Left cardiac atrium (tissue), 4 donors: ENCODE measurements at places on chromosomes 2 and 18. TPM values are rescaled to one million over a fixed set of nuclear protein-coding genes. Genes with fewer than 3 reads are reported as not detected.

- no peak for DNase-seq
Measured at GRCh38 chr18:26279428-26279827, 53.2 kb downstream of the TAF4B start.

The LOXHD1 gene
- total RNA-seq: 0.59 TPM

DNA sequence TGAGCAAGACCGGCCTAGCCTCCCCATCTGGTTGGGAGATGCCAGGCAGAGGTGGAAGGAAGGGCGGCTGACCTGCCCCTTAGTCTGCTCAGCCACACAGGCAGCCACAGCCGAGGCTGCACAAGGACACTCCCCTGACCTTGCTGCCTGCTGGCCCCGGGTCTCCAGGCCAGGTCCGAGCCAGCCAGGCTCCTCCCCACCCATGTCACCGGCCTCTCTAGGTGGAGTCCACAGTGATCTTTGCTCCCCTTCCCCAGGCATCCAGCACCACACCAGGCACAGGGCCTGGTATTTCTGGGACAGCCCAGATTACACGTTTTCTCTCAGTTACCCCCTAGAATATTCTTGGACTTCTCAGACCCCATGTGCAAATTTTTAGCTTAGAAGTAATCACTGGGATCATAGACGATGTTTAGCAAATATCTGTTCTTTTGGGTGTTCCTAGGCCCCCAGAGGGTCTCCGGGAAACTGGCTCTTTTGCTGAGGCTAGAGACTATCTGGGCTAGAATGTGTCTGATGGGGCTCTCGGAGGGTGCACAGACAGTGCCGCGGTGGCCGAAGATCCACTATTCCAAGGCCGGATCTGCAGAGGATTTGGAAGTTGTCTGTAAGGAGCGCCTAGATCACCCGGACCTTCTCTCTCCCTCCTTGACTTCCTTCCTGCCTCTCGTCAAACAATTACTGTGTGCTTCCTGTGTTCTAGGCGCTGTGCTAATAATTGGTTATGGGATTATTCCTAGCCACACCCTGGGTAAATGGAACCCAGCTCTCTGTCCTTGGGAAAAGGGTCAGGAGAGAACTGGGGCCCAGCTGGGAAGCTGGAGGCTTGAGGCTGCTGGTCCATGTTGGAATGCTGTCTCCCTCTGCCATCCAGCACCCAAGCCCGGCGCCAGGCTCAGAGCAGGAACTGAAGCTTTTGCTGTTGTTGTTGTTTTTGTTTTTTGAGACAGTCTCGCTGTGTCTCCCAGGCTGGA is 46.9 kb downstream of the ODC1 start:
- DNase-seq: no peak

GRCh38 chr2:240030379-240031094 is at the start of gene OR6B2:
OR6B2 (minus strand) TSS chr2:240030429; CDS start chr2:240030429, 0 bp downstream.
- DNase-seq: no peak

DNA sequence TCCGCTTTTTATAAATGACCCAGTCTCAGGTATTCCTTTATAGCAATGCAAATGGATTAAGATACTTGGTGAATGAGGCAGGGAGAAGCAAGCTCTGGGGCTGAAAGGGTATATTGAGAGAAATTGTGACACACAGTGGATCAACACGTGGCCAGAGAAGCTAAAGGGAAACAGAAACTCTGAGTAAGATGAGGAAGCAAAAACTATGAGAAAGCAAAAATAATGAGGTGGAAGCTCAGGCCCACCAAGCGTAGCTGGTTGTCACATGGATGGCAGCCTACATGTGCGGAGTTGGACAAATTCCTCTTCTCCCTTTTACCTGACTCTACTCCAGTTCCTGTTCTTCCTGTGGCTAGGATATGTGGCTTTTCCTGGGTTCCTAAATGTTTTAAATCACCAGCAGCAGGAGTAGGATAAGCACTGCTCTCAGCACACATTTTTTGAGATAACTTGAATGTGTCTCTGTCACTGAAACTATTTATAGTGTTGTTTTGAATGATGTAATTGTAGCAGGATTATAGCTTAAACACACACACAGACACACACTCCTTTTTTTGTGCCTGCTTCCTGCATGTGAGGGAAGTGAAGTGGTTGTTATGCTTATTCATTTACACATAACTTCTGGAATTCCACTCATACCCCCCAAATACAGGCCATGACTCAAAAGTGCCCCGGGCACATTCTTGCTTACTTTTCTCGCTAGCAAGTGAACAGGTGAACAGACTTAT is 30.1 kb upstream of the EPC2 start:
- DNase-seq: no peak

GRCh38 chr2:16862471-16862870 is 196.8 kb upstream of the CYRIA start:
- no peak for DNase-seq

DNA sequence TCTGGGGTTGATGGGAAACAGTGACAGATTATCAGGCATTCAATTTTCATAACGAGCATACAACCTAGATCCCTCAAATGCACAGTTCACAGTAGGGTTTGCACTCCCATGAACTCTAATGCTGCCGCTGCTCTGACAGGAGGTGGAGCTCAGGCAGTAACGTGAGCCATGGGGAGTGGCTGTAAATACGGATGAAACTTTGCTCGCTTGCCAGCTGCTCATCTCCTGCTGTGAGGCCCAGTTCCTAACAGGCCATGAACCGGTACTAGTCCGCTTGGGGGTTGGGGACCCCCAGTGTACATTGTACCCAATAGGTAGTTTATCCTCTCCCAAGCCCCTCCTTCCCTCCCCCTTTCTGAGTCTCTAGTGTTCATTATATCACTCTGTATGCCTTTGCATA is 94.6 kb downstream of the PTH2R start:
- no peak for DNase-seq

- DNase-seq: no peak
Measured at GRCh38 chr18:31233621-31234275, 71.1 kb upstream of the DSC1 start.

GRCh38 chr18:24930971-24931370 is 421.0 kb downstream of the ZNF521 start:
- no peak for DNase-seq

- DNase-seq: no peak
Measured at GRCh38 chr2:200467806-200468681, 41.8 kb downstream of the KCTD18 start.

DNA sequence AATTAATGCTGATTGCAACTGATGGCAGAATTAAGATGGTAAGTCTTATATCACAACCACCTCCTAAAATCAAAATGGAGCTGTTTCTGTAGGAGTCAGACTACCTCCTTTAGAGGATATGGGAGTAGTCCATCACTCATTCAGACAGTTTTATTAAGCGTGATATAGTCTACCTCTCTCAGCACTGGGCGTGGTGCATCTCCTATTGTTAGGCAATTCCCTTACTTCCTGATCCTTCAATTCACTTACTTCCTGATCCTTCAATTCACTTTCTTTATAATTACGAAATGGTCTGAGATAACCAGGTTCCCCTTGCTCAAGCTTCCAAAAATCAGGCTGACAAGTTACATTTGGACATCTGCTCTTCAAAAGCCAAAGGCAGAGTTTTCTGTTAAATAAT is 31.9 kb downstream of the ATP8B1 start:
- no peak for DNase-seq

DNA sequence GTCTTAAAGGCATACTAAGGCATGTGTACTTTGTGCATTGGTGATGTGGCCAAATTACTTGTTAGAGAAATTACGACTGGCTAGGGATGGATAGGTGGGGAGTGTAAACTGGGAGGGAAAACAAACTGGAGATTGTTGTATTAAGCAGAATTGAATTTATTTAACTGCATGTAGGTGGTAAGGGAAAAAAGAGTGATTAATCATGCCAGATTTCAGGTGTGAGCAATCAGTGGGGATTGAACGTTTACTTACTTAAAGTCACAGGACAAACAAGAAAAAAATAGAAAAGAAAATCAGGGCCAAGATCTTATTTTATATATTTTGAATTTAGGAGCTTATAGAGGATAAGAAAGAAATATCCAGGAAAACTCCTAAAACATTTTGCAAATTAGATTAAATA is 88.6 kb downstream of the GULP1 start:
- no peak for DNase-seq

The TMEM200C gene
- total RNA-seq: 0.71 TPM

GRCh38 chr2:223835701-223836532 is 1.5 kb downstream of the AP1S3 start:
- no peak for DNase-seq

GRCh38 chr2:170820757-170821530 is 4.3 kb downstream of the GAD1 start:
- no peak for DNase-seq

The HDAC4 gene
- 25.6 TPM for total RNA-seq

DNA sequence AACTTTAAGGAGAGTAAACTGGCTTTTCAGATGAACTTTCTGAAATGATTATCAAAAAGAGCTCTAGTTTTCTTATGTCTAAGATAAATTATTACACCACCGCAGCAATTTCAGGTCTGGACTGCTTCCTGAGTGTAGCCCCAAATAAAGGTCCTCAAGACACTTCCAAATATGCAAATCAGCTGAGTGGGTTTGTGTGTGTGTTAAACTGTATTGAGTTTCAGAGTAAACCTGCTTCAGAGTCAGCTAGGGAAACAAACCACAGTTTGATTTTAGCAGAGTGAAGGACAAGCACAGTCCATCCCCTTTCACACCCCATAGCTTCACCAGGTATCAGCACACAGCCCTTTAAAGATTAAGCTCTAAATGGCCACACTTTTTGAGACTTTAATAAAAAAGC is 168.7 kb downstream of the NRXN1 start:
- no peak for DNase-seq

The KLHL41 gene
- total RNA-seq: 92.0 TPM

DNA sequence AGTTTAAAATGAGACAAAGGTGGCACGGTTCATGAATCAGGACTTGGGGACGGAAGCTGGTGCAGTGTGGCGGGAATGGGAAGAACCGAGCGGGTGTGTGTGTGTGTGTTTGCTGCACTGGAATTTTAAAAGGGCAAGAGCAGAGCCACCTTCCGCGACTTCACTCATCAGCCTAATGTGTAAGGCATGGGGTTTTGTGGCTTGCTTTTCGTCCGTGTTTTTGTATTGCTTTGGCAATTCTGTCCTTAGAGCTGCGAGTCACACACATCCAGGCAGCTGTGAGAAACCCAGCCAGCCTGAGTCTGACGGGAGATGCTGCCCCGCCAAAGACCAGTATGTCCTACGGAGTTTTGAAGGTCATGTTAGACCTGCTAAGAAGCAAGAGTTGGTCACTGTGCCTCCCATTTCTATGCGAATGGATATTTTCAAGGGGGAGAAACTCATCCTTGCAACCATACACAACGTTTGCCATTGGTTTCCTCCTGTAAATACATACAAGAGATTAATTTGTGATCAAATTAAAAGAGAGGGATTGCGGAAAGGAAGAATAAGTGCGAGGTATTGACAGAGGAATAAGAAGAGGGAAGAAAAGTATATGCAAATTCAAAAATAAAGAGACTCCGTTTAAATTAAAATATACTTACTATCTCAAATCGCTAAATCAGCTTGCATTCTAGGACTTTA is 665 bp upstream of the CACNB4 start:
- no peak for DNase-seq

DNA sequence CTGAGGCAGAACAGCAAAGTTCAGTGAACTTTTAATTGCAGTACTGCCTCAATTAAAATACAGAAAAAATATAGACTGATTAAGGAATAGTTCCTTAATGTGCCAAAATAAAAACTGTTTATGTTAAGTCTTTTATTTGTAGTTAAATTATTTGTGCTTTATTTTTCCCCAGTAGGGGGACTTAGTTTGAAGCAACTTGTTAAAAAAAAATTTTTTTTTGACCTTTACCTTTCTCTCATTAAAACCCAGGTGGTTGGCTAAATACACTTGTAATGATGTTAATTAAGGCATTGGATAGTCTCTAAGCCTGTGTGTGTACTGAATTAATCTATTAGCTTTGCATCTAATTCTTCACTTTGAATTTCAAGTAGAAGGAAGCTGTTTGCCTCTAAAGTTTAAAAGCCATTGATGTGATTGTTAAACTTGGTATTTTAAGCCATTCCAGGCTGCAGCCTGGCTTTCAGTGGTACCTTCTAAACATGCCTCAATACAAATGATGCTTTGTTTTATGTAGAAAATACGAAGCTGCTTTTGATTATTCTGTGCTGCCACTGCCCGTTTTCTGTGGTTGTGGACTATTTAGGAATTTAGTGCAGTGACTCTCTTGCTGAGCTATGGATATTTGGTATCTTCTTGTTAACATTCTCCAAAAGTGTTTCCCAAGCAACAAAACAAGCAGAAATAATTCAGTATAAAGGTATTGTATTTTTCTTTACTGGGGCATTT is 102.9 kb downstream of the TANC1 start:
- no peak for DNase-seq

DNA sequence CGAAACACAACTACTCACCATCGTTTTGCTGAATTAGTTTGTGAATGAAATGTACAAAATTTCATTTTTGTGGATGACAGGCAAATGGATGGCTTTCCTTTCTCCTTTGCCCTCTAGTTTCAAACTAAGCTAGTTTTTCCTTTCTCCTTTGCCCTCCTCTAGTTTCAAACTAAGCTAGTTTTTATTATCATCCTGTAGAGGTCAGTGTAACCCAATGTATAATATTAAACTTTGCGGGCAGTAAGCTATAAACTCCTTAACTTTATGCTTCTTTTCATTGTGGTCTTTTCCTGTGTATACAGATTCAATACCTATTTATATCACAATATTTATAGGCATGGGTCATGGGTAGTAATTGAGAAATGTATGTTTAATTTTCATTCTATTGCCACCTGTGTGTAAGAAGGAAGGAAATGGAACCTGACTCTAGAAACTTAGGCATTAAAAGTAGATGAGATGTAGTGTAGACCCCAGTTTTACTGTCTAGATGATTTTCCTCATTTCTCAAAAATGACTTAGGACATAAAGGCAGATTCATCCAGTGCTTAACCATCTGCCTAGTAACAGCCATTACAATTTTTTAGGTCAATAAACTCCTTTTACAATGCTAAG is 58.1 kb downstream of the MAP3K19 start:
- DNase-seq: no peak

DNA sequence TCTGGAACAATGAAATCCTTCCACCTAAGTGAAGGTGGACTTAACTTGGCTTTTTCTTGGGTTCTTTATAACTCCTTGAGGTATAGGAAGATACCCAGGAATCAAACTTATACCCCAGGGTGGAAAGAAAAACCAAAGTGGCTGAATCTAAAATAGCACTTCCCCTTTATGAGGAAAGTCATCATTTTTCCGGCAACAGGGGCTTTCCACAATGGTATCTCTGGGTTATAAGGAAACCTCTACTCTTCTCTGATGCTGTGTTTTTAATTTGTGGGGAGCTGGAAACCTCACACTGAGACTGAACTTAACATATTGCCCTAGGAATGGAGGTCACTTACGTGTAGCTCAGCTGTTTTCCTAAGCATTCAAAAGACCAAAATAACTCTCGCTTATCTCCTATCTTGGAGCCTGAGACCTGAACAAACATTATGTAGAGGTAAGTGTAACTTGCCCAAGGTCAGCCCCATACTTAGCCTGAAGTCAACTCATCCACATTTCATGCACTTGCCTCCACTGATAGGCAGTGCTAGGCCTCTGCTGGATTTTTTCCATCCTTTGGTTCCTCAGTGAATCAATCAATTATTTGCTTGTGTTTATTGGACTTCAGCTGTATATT is 117.9 kb downstream of the SETBP1 start:
- no peak for DNase-seq

The ERLEC1 gene
- 34.5 TPM for total RNA-seq

- no peak for DNase-seq
Measured at GRCh38 chr2:154370873-154371272, 327.6 kb upstream of the KCNJ3 start.

The MYL12A gene
- 945 TPM for total RNA-seq
